ENCODE measurements at places on chromosomes 7 and 10.

- DNase-seq: no peak
Observed at GRCh38 chr7:156515911-156516790, 124.4 kb upstream of the RNF32 start.

DNA sequence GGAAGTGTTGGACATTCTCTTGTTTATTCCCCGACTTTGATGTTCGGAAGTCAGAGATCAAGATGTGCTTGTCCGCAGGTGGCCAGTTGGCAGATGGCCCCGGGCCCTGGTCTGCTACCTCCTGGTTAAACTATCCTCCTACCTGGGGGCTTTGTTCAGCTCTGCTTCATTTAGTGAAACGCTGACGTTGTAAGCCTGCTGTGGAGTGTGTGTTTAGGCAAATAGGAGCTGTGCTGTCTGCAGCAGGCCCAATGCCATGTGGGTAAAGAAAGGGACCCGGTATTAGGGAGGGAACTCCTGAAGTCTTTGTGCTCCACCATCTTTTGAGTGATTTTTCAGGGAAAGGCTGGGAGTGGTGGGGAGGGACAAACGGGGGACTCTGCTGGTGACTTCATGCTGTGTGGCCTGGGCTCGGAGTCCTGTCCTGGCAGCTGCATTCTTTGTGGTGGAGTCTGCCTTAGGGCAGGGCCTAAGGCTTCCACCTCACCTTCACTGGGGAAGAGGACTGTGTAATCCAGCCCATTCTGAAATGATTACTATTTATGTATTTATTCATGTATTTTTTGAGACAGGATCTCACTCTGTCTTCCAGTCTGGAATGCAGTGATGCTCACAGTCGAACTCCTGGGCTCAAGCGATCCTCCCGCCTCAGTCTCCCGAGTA, 171.1 kb upstream of the KLF6 start:
- no peak for DNase-seq

DNA sequence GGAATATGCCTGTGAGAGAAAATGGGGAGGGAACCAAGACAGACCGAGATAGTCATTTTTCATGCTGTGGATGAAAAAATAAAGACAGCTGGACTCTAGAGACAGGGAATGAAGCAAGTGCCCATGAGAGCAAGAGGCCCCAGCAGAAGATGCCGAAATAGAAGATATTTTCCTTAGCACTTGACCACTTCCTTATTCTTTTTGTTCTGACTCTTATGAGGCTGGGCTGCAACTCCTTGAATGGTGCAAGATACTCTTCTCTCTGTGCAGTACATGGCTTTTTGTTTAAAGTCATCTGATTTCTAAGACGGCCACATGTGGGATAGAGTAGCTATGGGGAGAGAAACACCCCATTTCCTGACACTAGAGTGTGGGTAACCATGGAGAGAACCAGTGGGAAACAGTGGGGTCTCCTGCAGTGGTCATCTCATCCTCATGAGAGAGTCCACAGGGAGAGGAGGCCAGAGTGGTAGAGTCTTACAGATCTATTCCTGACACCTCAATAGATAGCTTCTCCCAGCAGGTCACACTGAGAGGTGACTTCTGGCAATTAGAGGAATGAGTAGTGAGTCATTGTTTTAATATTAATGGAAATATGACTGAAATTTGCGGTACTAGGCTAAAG, 18.0 kb upstream of the VCL start:
- no peak for DNase-seq

DNA sequence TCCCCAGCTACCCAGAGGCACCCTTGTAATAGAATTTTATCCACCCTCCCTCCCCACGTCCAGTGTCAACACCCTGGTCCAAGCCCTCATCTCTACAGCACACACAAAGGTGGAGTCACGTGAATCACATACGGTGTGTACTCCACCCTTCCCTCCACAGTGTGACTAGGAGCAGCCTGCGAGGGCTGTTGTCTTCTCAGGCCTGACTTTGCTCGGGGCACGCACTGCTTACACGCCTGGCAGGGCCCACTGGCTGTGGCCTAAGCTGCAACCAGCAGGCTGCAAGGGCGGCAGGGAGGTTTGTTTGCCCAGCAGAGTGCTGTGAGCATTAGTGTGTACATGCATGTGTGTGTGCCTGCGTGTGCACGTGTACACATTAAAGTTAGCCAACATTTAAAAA, 93.7 kb downstream of the COBL start:
- no peak for DNase-seq

GRCh38 chr10:97327348-97328294, 6.9 kb downstream of the FRAT2 start:
- DNase-seq: no peak

DNA sequence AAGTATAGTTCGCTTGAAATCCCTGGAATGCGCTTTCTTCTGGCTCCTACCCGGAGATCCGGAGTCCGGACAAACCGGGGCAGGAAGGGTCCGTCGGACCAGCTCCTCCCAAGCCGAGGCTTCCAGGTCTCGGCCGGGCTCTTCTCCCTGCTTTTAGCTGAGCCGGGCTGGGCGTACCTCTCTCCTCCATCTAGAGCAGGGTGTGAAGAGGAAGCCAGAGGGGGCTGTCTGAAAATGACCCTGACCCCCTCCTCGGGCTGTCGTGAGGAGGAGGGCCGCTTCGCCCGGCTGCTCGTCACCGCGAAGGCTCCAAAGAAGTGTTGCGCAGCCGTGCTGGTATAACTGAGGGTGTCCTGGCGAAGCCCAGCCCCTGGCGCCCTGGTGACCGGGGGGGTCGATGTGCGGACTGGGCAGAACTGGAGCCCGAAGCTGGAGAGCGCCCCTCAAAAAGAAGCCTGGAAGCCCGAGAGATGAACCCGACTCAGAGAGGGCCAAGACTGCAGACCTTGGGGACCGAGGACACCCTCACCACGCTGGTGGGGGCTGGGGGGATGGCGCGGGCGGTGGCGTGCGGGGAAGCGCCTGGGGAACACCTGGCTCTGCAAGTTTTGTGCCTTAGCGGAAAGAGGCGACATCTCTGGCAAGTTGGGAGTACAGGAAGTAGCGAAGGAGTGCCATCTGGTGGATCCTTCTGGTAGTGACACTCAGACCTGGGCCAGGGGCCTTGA, 5.7 kb downstream of the KAZALD1 start:
- peak; percentile 72 for DNase-seq
